ENCODE measurements at places on chromosomes 2 and 18.

- DNase-seq = peak; percentile 60
Measured at GRCh38 chr18:24910221-24910620, 441.7 kb downstream of the ZNF521 start.

DNA sequence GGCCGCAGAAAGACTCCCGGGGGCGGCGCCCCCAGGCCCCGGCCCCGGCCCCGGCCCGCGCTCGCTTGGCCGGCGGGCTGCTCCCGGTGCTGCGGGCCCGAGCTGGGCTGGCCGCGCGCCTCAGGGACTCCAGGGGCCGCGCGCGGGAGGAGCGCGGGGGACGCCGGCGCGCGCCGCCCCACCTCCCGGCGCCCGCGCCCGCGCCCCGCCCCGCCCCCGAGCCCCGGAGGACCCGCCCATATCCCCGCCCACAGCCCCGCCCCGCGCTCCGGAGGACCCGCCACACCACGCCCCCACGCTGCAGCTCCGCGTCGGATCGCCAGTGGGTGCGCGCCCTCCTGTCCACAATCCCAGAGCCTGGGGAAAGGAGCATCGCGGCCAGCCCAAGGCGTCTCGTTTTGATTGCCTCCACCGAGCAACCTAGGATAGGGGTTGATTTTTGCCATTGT is at the start of gene PARD6G:
TSS of gene PARD6G (minus strand) at position 122 of the 449 bp plus-strand sequence. CDS start 166 bp downstream, outside the sequence.
- DNase-seq = peak; percentile 65

DNA sequence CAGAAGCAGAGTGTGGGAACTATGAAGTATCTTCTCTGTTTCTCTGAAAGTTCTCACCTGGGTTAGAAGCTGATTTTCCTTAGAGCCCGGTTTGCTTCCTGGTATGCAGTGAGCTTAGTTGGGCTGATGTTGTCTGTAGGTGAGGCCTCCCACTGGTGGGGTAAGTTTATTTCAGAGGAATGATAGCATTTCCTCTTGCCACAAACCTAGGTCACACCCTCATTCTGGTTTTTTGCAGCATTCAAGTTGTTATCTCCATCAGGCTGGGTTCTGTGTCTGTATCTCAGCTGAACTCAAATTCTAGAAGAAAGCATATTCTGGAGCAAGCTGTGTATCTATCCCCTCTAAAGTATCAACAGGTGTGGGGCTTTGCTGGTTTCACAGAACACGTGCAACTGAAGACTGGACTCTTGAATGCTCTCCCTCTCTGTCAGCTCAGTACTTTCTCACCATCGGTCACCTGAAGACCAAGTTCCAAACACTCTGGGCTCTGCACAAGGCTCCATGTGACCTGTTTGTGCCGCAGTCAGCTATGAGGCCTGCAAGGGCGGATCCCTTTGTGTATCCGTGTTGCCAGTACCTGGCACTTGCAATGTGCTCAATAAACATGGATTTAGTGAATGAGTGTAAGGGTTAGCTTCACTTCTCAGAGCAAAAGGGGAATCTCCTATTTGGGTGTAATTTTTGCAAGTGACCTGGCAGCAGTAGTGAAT is 49.5 kb upstream of the MBOAT2 start:
- no peak for DNase-seq

DNA sequence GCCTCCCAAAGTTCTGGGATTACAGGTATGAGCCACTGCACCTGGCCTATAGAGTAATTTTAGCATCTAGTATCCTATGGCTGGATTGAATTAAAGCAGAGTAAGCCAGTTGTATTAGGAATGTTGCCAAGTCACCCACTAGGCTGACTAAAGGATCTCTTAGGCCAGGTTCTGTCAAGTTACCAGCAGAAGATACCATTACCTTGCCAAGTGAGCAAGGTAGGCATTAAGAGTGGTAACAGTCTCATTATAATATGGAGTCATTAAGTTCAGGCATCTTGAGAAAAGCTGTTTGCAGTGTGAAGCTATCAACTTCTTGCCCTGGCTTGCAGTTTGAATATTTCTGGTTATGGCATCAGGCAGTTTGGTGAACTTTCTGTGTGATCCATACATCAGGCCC is 37.0 kb upstream of the MTCL1 start:
- no peak for DNase-seq

DNA sequence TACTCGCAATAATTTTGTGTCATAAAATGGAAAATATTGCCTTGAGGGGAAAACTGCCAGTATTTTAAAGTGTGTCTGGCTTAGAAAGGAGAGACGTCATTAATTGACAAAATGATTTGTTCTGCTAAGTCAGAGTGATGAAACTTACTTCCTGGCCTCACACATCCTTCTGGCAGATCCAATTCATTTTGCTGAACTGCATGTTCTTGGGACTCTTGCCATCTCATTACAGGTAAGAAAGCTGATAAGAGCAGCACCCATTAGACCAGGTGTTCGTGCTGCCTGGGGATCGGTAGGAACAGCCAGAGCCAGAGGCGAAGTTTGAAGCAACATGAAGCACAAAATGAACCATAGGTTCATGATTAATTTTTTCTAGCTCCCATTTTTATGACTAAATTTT is 38.0 kb downstream of the KCNE4 start:
- DNase-seq = no peak

- no peak for DNase-seq
Measured at GRCh38 chr2:36513661-36514060, 84.3 kb downstream of the FEZ2 start.

DNA sequence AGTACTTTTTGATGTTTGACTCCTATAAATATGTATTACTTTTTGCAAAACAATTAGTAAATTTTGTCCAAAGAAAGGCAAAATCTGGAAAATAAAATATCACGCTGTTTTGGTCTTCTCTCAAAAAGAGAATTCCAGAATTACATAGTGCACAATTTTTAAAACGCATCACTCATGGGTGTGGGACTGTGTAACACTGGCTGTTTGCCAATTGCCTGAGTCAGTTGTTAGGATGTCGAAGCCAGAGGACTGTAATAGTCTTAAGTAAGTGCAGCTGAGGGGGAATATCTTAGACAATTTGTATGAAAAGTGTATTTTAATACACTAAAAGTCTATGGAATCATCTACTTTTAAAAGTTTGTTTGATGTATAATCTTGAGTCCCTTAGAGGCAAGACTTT is 24.1 kb upstream of the EPHA4 start:
- DNase-seq = peak; percentile 63

DNA sequence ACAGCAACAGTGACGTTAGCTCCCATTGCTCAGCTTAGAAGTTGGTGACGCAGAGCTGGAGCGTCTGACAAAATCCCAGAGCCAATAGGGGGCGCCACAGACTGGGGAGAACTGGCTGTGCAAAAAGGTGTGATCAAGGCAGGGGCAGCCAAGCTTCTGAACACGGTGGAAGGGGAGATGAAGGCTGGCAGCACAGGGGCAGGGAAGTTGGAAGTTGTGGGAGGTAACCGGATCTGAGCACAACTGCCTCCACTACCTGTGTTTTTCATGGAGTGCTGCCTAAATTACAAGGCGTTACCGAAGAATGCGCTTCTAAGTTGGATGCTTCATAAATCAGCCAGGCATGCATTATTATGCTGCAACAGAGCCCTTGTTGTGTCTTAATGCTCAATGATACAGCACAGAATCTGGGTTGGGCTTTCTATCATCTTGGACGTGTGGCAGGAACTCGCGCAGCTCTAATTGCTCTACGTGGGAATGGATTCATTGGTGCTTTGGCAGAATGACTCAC is 370.0 kb downstream of the SLC4A3 start:
- DNase-seq = no peak

- no peak for DNase-seq
Measured at GRCh38 chr2:226831266-226831665, 4.6 kb upstream of the RHBDD1 start.

- no peak for DNase-seq
Measured at GRCh38 chr2:132773331-132773730, 103.3 kb upstream of the LYPD1 start.

DNA sequence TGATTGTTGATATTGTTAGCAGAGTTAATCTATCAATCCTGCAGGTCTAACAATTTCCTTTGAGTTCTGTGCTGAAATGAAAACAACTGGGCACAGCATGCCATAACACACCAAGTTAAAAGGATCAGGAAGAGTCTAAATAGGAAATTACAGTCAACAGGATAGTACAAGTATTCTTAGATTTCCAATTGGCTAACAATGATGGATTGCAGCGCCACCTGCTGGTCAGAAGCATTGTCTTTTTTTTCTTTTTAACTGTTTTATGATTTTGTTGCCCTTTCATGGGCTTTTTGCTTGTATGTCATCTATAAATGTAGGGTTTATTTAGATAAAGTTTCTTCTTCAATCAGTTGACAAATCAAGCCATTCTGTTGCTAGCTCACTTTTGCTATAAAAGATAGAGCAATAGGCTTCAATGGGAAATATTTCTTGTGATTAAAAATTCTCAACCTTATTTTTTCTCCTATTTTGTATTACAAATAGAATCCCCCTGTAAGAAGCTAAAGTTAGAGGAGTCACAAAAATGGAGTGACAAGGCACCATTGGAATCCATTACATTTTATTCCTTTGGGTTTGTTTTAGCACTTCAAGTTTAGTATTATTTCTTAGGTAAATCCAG is 40.8 kb upstream of the RPRM start:
- DNase-seq = peak; percentile 53

- DNase-seq = no peak
Measured at GRCh38 chr2:169704160-169704708, 10.0 kb downstream of the PHOSPHO2 start.

DNA sequence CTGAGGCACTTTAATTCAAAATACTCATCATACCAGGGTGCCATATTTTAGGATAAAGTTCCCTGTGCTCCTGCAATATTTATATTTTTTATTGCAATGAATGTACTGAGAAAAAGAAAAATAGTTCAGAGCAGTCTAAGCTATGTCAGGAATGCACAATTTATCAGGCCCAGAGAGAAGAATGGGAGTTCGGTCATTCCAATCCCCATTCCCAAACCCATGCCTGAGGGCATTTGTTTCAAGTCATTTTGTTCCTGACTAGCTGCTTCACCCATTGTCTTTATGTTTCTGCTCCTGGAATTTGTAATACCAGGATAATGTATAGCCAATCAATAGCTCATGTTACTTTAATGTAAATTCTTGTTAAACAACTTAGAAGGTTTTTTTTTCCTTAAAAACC is 24.4 kb upstream of the FTCDNL1 start:
- DNase-seq = no peak

- DNase-seq = no peak
Measured at GRCh38 chr2:209908511-209908910, 93.9 kb upstream of the RPE start.

DNA sequence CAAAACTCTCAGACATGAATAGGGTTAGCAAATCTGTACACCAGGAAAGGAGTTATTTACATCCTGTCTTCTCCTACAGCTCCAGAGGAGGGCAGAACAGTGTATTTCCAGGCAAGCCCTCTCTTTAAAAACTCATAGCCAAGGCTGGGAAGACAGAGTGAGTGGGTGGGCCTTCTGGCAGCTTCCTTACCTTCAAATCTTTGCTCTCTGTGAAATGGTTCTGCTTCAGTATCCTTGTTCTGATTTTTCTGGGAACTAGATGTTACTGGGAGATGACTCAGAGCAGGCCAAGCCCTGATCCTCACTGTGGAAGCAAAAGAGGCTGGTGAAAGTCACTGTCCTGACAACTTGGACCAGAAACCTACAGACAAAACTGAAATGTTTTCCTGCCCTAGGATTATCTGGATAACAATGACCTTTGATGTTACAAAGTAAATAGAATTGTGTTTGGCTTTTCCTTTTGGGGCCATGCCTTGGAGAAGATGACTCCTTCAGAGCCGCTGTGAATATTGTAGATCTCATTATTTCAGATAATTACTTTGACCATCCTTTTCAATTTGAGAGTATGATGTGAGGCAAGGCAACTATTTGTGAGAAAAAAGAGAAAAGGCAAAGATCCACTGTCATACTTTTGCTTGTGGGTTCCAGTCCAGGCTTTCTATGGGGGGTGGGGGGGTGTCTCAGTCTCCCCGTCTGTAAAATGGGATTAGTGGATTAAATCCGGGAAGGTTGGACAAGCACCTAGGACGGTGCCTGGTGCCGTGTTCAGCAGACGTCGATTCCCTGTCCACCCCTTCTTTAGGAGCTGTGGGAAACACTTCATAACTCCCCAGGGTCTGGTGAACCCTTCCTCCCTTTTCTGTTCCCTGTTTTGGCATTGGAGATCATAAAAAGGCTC is 644 bp upstream of the QPCT start:
- DNase-seq = peak; percentile 58

DNA sequence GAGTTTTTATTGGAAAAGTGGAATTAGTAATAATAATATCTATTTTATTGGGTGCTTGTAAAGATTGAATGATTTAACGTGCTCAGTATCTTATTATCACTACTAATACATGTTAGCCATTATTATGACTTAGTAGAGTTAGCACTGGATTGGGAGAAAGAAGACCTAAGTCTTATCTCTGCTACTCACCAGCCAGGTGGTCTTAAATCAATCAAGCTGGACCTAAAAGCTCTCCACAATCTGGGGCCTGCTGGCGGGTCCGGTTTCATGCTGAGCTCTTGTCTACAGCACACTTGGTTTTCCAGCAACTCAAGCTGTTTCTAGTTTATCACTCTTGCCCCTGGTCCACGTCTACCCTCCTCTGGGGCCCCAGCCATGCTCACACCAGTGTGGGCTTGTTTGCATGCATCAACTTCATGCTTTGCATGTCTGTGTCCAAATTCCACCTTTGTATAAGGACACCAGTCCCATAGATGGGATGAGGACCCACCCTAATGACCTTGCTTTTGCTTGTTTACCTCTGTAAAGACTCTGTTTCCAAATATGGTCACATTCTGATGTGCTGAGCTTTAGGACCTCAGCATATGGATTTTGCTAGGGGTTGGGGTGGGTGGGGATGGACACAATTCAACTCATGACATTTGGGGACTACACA is 363.1 kb downstream of the LPIN1 start:
- no peak for DNase-seq

DNA sequence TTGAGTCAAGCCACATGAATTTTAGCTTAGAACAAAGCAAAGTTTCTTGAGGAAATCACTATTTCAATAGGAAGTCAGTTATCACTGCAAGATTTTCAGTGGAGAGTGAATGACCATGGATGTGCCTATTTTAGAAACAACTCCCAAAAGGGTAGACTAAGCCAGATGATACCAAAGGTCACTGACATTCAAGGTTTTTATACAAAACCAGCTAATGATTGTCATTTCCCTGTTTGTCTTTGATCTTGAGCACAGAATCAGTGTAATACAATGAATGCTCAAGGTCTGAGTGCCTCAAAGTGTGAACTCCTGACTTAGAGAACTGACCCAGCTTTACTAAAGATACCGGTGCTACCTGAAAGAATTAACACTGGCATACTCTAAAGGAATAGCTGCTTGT is 60.5 kb downstream of the CDH2 start:
- DNase-seq = no peak

DNA sequence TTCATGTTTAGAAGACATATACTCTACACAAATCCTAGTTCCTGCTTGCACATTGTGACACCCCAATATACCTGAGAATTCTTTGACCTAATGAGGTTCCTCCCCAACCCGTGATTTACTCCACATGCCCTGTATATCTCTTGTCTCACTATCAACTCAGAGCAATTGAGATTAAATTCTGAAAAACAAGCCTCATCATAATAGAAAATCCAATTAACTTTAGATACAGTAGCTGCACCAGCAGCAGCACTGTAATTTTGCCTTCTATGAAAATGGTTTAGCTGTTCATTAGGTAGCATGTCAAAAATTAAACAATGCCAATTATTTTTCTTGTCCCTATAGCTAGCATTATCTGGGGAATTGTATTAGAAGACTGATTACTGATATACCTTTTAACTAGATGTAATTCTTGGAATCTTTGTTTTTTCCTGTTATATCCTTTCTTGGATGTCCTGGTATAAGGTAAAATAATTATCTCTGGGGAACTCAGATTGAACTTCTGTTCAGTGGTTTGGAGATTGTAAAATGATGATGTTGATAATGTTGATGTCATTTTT is 218.9 kb upstream of the TANK start:
- DNase-seq = no peak
